Cardiac muscle cell (in vitro differentiated cells and primary cell): ENCODE measurements at places on chromosomes 16 and 17. TPM values are rescaled to one million over a fixed set of nuclear protein-coding genes. Genes with fewer than 3 reads are reported as not detected.

Gene TEX14
- 0.24 and 0.32 TPM in 2 replicates for polyA plus RNA-seq

Gene TMED6
- 0.37 and 0.95 TPM in 2 replicates for polyA plus RNA-seq

Gene SLC12A3
- not detected in 2 replicates for polyA plus RNA-seq

Gene HIGD1B
- polyA plus RNA-seq = 0.55 TPM in 1 of 2 replicates, not detected in the other

Gene MYO1C
- polyA plus RNA-seq = 34.1 and 58.4 TPM in 2 replicates

Gene SEZ6L2
- 5.8 and 10.3 TPM in 2 replicates for polyA plus RNA-seq

Gene RNF112
- polyA plus RNA-seq = 0.66 and 0.79 TPM in 2 replicates

Gene ANKRD40CL
- polyA plus RNA-seq = not detected in 2 replicates

Gene CTRL
- 10.0 and 14.8 TPM in 2 replicates for polyA plus RNA-seq

Gene CDRT4
- polyA plus RNA-seq = 5.6 and 6.0 TPM in 2 replicates

Gene CD19
- polyA plus RNA-seq = 1.3 TPM in 1 of 2 replicates, not detected in the other

Gene ZNF597
- 0.56 and 2.5 TPM in 2 replicates for polyA plus RNA-seq
